ENCODE measurements at places on chromosomes 6 and 20.

DNA sequence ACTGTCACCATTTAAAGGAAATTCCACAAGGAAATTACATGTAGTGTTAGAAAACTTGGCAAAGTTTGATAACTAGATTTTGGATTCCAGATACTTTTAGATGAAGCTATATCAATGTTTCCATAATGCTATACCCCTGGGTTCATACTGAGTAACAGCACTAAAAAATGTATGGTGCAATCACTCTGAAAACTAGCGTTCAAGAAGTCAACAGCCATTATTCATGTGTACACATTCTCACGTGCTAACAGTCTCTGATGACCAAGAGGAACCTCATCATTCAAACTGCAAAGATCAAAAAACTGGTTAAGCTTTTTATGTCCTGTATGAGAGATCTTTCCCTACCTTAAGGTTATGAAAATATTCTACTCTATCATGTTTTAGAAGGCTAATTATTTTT lies 197.6 kb downstream of the GMDS start:
- DNase-seq: no peak

GRCh38 chr6:14095437-14095836 lies 22.1 kb upstream of the CD83 start:
- no peak for DNase-seq

DNA sequence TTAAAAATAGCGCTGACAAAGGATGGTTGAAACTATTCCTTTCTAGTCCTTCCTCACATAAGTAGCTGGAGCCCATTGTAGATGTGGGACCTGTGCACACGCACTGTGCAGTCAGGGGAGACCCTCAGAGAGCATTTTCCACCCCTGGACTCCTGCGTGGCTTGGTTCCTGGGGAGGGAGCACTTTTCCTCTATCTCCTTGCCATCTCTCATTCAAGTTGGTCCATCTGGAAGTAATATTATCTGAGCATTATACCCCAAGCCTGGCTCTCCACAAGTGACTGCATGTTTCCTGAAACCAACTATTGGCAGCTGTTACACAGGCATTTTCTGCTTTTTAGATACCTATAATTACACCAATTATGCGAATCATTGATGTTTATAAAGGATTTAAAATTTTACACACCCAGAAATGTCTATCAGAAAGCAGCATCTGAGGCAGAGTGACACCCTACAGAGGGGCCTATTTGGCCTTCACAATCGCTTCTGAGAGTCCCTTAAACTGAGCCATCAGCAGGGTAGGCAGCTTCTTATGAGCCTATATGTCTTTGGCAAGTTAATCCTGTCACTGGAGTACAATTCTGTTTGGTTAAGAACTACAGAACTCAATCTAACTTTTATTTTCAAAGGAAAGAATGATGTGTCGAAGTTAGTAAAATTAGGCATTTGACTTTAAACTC lies 18.7 kb downstream of the SOX4 start:
- DNase-seq: no peak

DNA sequence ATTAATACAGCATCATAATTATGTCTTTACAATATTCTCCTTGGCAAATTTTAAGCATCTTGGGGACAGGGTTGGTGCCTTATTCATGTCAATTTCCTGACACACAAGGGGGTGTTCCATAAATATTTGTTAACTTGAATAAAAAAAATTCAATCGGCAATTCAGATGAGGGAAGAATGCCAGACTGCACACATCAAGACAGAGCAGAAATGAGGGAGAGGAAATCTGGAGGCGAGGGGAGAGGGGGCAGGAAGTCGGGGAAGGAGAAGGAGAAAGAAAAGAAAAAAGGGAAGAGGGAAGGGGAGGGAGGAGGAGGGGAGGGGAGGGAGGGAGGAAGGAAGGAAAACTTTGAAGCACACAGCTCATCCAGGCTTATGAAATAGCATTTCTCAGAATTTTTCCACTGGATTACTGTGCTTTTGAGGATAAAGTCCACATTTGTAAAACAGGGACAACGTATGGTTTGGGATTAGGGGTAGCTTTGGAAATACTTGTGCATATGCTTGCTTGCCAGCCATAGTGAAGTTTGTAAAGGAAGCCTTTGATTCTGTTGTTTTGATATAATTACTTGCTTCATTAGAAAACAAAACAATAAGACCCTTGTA lies 362.1 kb downstream of the SAMD5 start:
- no peak for DNase-seq

DNA sequence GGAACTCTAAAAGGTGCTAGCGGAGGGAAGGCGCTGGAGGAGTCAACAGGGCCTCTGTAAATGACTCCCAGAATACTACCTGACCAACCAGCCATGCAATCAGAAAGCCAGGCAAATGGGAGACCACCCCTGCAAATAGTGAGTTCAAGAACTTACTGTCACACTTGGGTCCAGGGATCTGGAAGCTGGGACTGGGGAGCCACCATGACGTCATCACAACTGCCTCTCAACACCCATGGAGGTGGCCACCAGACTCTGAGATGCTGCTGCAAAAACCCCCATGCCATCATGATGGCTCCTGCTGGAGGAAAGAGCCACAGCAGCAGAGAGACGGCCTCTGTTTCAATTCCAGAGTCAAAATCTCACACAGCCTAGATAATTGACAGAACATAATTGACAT lies 8.5 kb upstream of the PDYN start:
- no peak for DNase-seq

DNA sequence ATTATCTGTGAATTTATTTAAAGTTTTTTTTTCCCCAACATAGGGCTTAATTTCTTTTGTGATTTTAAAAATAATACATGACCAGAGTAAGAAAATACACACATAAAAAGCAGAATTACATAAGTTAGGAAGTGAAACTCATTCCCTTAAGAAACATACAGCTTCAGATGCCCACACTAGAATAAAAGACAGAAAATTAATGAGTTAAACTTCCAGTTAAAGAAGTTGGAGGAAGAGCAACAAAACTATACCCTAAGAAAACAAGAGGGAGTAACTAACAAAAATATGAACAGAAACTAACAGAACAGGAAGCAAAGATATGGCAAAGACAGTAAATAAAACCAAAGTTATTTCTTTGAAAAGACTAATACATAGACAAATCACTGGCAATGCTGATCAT lies 107.6 kb upstream of the CEP85L start:
- DNase-seq: no peak

DNA sequence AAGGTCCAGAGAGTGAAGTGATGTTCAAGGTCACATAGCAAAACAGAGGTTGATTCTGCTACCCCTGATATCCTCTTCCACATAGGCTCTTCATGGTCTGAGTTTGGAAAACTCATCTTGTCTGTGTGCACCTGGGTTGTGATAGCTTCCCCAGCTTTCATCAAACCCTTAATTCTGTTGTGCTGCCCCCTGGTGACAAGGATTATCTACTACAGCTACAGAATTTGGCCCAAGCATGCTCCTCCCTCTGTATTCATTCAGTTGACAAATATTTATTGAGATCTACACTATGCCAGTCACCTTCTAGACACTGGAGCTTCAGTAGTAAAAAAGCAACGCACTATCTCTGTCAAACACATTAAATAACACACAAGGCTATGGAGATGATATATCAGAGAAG lies 50.4 kb downstream of the SMPDL3A start:
- peak; percentile 15 for DNase-seq

- no peak for DNase-seq
These were observed 47.8 kb downstream of the NRN1 start for GRCh38 chr6:5958921-5959320.

DNA sequence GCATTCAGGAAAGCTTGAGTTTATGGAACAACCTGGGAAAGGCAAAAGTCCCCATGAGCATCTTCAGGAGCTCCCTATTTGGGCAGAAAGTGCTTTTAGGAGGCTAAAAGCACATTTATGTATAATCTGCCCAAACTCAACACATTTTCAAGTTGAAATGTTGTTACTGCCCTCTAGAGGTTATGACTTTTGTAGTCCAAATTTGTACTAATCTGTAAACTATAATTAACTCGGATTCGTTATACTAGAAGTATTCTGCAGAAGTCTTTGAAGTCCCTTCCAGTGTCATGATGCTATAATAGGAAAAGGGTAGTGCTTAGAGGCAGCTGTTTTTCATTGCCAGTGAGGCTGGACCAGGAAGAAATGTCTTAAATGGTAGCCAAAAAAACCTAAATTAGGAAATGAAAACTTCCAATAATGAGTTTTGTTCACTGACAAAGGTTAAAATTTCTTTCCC lies 44.8 kb upstream of the EMILIN3 start:
- DNase-seq: no peak

DNA sequence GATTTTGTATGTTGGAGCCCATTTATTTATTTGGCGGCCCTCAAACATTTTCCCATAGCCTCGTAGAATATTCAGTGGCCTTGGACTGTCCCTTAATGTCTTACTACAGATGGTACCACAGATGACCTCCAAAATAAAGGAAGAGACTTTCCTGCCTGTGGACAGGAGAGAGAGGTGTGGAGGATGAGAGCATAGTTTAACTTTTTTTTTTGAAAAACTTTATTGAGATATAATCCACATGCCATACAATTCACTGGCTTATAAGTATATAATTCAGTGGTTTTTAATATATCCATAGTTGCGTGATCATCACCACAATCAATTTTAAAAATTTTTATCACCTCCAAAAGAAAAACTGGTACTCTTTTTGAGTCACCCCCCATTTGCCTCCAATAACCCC lies 4.6 kb upstream of the PPP1R16B start:
- no peak for DNase-seq

- DNase-seq: no peak
These were observed 58.9 kb downstream of the KIZ start for GRCh38 chr20:21184819-21185218.

DNA sequence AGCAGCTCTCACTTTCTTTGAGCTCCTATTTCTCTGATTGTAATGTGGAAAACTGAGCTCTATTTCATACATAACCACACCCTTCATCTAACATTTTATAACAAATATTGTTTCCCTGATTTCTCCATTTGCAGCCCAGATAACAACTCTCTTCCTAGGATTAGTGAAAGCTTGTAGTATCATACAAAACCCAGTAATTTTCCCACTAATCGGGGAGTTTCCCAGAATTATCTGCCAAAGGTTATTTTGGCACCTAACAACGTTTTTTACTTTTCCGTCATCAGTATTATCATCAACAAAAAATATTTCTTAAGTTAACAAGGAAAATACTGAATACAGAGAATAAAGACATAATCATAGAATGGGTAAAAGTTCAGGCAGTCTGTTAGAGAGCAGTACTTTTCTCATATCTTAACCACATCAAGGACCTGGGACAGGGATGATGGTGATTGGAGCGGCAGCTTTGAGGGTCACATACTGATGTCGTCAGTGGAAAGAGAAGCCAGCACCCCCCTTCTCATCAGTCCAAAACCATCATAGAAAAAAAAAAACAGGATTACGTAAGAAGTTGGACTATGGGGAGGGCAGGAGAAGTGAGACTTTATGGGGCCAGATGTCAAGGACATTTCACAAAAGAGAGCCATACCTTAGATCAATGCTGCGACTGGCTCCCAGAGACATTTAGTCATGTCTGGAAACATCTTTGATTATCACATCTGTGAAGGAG lies 166.1 kb upstream of the TNFAIP3 start:
- no peak for DNase-seq

GRCh38 chr6:134846865-134847264 lies 103.0 kb downstream of the ALDH8A1 start:
- DNase-seq: no peak

- no peak for DNase-seq
These were observed 91.7 kb upstream of the SLC22A16 start for GRCh38 chr6:110567957-110568696.

DNA sequence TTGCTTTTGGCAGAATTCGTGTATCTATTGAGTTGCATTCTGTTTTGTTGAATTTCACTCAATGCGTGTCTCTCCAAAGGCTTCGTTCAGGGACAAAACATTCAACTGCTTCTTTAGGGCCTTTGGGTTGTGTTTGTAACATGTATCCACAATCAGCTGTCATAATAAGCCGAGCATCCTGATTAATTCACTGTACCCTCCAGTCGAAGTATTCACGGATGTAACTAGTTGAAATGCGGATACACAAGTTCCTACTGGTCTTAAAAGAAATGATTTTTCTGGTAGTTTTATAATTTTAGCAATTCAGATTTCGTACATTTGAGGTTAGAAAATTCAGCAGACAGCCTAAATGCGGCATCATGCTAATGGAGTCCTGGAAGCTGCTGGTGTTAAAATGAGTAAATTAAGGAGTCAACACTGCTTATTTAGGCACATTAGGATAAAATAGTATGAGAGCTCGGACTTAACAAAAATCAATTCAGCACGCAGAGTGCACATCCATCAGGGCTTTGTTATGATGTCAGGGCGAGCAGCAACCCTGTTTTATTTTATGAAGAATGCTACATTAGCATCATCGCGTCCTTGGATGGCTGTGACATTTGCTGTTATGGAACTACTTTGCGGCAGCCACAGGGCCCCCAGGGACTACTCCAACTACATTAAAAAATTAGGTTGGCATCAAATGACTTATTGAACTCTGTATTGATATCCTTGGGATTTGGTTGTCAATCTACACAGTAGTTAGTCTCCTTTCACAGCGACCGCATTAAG lies 489.3 kb upstream of the FLRT3 start:
- no peak for DNase-seq

DNA sequence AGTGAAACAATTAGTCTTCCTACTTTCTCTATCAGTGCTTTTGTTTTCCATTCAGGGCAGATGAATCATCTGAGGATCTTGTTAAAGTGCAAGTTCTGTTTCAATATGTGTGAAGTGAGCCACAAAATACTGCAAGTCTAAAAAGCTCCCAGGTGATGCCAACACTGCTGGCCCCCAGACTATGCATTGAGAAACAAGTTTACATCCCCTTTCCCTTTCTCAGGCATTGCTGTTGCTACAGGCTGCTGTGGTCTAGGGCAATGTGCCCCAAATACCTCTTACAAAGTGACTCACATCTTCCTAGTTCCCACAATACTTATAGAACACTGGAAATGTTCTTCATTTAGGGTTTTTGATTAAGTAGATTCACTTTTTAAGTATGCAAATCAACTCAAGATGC lies 31.8 kb downstream of the ABRACL start:
- DNase-seq: no peak

GRCh38 chr6:51678905-51679620 lies 408.4 kb downstream of the PKHD1 start:
- DNase-seq: no peak

DNA sequence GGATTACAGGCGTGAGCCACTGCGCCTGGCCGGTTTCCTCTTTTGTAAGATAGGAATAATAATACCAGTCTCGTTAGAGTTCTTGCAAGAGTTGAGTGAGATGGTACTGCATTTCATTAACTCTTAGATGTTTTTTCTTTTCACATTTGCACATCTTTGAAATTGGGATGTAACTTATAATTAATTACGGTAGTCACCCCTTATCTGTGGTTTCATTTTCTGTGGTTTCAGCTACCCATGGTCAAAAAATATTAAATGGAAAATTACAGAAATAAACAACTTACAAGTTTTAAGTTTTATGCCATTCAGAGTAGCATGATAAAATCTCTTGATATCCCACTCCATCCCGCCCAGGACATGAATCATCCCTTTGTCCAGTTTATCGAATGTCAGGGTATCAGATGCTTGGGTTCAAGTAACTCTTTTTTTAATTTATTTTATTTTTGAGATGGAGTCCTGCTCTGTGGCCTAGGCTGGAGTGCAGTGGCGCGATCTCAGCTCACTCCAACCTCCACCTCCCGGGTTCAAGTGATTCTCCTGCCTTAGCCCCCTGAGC lies 15.4 kb downstream of the PTK7 start:
- DNase-seq: no peak

- DNase-seq: no peak
These were observed 10.5 kb downstream of the CAPN11 start for GRCh38 chr6:44169154-44169553.

GRCh38 chr6:22614547-22614946 lies 45.2 kb downstream of the HDGFL1 start:
- no peak for DNase-seq

Data from stimulated activated CD8-positive, alpha-beta memory T cell treated with anti-CD3 and anti-CD28 coated beads, Interleukin-4, amount 100 ng/mL, for 4 hours (primary cell).